ENCODE measurements at places on chromosomes 4 and X.

DNA sequence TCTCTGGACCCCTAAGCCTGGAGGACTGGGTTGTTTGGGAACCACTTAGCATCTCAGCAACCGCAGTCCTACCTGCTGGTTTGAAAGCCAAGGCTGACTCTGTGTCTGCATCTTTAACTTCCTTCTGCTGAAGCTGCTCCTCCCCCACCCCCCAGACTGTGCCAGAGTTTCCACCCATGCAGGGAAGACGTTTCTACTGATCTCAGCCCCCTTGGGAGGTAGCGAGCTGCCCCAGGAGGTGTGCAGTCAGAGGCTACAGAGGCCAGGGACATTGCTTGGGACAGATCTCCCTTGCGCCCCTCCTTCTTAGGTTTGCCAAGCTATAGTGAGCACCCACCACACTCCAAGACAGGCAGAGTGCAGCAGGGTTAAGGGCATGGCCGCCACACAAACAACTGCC is 4.7 kb upstream of the FATE1 start:
- peaks cover 12% of the 10 kb centered on the region for H3K27me3 ChIP-seq
- no peaks in the 10 kb centered on the region for H3K36me3 ChIP-seq
- no peak overlapping the region for H3K4me3 ChIP-seq
- no peak overlapping the region for H3K27ac ChIP-seq
- H3K4me1 ChIP-seq = no peaks in the 10 kb centered on the region

DNA sequence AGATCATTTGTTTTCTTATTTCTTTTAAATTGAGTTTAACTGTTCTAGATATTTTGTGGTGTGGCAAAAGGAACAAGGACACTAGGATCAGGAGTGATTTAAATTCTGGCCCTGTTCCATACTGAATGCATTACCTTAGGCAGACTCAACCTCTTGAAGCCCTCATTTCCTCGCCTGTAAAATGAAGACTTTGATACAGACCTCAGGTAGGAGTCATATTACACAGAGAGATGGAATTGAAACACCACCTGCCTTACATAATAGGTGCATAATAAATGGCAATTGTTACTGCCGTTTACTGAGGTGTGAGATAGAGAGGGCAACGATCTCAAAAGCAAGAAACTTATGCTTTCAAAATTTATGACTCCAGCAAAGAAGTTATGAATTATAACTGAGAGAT is 28.2 kb upstream of the RASSF6 start:
- no peaks in the 10 kb centered on the region for H3K36me3 ChIP-seq
- no peak for DNase-seq
- no peak overlapping the region for H3K27ac ChIP-seq
- no peaks in the 10 kb centered on the region for H3K27me3 ChIP-seq
- H3K4me1 ChIP-seq = no peaks in the 10 kb centered on the region

- peaks cover 7% of the 10 kb centered on the region for H3K4me1 ChIP-seq
- H3K27me3 ChIP-seq = no peaks in the 10 kb centered on the region
- DNase-seq = peak; percentile 70
- H3K4me3 ChIP-seq = peak overlapping the region; percentile 55
- peaks cover 23% of the 10 kb centered on the region for H3K36me3 ChIP-seq
Observed at GRCh38 chr4:153345012-153345981, 809 bp downstream of the MND1 start.

- peaks cover 2% of the 10 kb centered on the region for H3K4me1 ChIP-seq
- DNase-seq = no peak
- no peak overlapping the region for H3K27ac ChIP-seq
- peaks cover 17% of the 10 kb centered on the region for H3K36me3 ChIP-seq
- no peak overlapping the region for H3K4me3 ChIP-seq
Observed at GRCh38 chr4:2043396-2044118, 15.6 kb upstream of the NAT8L start.

DNA sequence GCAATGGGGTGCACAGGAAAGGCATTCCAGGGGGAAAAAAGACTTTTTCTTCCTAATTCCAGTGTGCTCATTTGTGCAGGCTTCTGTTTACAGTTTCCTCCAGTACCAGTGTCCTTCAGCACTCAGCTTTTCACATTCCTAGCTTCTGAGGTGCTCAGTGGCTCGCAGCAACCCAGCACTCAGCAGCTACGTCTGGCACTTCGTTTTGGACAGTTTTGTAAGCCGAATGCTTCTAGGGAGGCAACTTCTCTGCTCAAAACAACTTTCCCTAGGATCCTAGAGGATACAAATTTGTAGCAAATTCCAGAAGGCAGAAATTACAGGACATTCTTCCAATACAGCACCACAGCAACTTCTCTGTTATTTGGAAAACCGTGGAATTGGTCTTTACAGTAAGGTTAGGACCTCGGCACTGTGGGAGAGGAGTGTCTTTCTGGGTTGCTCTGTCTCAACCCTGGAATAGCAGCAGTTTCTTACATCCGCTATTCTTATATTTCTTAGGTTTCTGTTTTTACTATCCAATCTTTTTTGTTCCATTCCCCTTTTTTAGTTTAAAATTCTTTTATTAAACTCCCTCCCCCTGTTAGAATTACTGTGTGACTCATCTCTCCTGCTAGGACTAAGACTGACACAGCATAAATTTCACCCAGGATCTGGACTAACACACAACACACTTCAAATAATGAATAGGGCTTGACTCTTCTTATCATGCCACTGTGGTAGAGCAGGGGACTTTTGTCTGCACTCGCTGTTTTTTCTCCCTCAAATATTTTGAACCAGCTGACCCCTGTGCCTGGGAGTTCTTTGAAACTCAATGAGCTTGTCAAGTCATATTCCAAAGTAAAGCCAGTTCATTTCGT is 1314.7 kb downstream of the FSTL5 start:
- H3K4me3 ChIP-seq = no peak overlapping the region
- H3K36me3 ChIP-seq = no peaks in the 10 kb centered on the region
- DNase-seq = no peak

GRCh38 chr4:41050880-41051775 is 163.2 kb downstream of the APBB2 start:
- DNase-seq = no peak
- no peak overlapping the region for H3K27ac ChIP-seq
- H3K36me3 ChIP-seq = no peaks in the 10 kb centered on the region
- H3K4me3 ChIP-seq = no peak overlapping the region
- H3K27me3 ChIP-seq = no peaks in the 10 kb centered on the region

DNA sequence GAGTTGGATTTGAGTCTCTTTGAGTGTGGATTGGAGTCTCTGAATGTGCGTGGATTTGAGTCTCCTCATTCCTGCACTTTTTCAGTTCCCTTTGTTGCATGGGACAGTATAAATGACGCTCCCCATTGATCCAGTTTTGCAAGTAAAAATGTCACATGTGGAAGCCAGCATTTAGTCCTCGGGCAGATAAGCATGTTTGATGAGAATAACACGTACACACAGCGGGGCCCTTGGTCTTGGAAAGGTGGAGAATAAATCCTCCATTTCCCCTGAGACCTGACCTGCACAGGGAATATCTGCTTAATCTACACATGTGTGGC is 8.1 kb downstream of the P2RY8 start:
- H3K36me3 ChIP-seq = no peaks in the 10 kb centered on the region
- no peaks in the 10 kb centered on the region for H3K27me3 ChIP-seq
- DNase-seq = no peak
- H3K4me1 ChIP-seq = no peaks in the 10 kb centered on the region
- no peak overlapping the region for H3K27ac ChIP-seq
- H3K4me3 ChIP-seq = no peak overlapping the region

- H3K4me1 ChIP-seq = peaks cover 2% of the 10 kb centered on the region
- H3K27me3 ChIP-seq = no peaks in the 10 kb centered on the region
- H3K27ac ChIP-seq = no peak overlapping the region
- H3K4me3 ChIP-seq = no peak overlapping the region
Observed at GRCh38 chr4:121749225-121749624, 15.7 kb downstream of the SMIM43 start.

- no peaks in the 10 kb centered on the region for H3K27me3 ChIP-seq
- H3K4me1 ChIP-seq = peaks cover 6% of the 10 kb centered on the region
- H3K27ac ChIP-seq = no peak overlapping the region
- H3K36me3 ChIP-seq = no peaks in the 10 kb centered on the region
- H3K4me3 ChIP-seq = no peak overlapping the region
Observed at GRCh38 chr4:13912966-13913365, 285.4 kb upstream of the BOD1L1 start.

GRCh38 chrX:41409006-41409405 is 38.1 kb upstream of the NYX start:
- H3K27me3 ChIP-seq = no peaks in the 10 kb centered on the region
- H3K27ac ChIP-seq = no peak overlapping the region
- H3K4me3 ChIP-seq = no peak overlapping the region
- no peaks in the 10 kb centered on the region for H3K36me3 ChIP-seq
- no peak for DNase-seq
- H3K4me1 ChIP-seq = no peaks in the 10 kb centered on the region

DNA sequence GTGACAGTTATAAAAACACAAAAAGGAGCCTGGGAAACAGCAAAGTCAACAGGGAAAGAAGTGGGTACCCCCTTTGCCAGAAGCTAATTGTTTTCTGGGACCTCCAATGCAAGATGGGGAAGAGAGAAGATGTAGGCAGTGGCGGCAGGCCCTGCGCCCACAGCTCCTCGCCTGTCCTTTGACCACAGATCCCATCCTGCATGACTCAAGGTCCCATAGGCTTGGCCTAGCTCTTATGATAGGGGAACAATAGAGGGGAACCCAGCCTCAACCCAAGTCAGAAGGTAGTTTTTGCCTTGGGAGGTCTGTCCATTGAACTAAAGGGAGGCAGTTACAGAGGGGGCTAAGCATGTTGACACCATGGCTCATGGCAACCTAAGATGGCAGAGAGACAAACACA is 14.2 kb downstream of the ZMYM3 start:
- H3K4me3 ChIP-seq = no peak overlapping the region
- H3K36me3 ChIP-seq = peaks cover 57% of the 10 kb centered on the region
- no peak overlapping the region for H3K27ac ChIP-seq
- no peak for DNase-seq

DNA sequence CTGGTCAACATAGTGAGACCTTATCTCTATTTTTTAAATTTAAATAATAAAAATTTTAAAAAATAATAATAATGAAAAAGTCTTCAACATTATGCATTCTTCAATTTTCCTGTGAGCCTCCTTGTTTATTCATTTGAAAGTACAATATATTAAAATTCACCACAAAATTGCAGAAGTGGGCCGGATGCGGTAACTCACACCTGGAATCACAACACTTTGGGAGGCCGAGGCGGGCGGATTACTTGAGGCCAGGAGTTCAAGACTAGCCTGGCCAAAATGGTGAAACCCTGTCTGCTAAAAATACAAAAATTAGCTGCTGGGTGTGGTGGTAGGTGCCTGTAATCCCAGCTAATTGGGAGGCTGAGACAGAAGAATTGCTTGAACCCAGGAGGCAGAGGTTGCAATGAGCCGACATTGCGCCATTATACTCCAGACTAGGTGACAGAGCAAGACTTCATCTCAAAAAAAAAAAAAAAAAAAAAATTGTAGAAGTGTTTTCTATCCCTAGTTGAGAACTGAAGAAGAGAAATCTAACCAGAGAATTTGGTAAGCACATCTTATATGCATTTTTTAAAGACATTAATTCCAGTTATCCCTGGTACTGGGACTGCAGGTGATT is 56.9 kb downstream of the RBM47 start:
- no peaks in the 10 kb centered on the region for H3K36me3 ChIP-seq
- no peak overlapping the region for H3K4me3 ChIP-seq
- no peak overlapping the region for H3K27ac ChIP-seq
- H3K4me1 ChIP-seq = peaks cover 6% of the 10 kb centered on the region
- no peaks in the 10 kb centered on the region for H3K27me3 ChIP-seq
- no peak for DNase-seq

GRCh38 chrX:123064053-123064452 is 120.0 kb upstream of the GRIA3 start:
- DNase-seq = no peak
- H3K36me3 ChIP-seq = no peaks in the 10 kb centered on the region
- no peaks in the 10 kb centered on the region for H3K27me3 ChIP-seq
- H3K27ac ChIP-seq = no peak overlapping the region
- no peaks in the 10 kb centered on the region for H3K4me1 ChIP-seq

DNA sequence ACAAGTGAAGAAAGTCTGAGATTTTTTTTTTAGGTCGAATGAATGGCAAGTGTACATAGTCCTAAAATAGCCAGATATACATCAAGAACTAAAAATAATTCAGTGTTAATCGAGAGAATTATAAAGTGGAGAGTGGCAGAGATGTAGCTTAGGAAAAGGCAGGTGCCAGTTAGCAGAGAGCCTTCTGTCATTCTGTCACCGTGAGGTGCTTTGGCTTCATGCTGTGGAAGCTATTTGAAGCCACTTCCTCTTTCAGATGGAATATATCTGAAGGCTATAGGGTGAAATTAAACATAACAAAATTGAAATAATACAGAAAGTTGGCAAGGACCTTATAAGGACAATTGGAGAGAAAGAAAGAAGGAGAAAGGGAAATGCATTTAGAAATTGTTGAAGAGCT is 756.3 kb downstream of the CCSER1 start:
- no peaks in the 10 kb centered on the region for H3K27me3 ChIP-seq
- H3K27ac ChIP-seq = no peak overlapping the region
- no peak overlapping the region for H3K4me3 ChIP-seq
- DNase-seq = no peak
- H3K36me3 ChIP-seq = no peaks in the 10 kb centered on the region

GRCh38 chrX:68922013-68922412 is 93.2 kb downstream of the EFNB1 start:
- peaks cover 9% of the 10 kb centered on the region for H3K4me1 ChIP-seq
- no peak for DNase-seq
- no peak overlapping the region for H3K27ac ChIP-seq
- H3K4me3 ChIP-seq = no peak overlapping the region

DNA sequence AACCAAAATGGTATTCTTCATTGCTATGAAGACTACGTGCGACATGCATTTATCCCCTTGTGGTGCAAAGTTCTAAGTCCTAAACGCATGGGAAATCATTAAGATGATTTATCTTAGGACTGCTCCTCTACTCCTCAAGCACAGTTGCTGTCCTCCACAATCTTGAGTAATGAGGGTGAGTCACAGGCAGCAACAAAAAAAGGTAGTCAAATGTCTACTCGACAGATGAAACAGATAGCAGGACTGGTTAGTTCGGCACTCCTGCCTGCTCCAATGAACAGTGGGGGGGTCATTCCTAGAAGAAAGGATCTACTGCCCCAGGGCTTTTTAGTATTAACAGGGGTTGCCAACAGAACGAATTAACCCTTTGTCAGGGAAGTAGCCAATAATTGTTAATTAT is 233.7 kb upstream of the FGF13 start:
- no peak overlapping the region for H3K4me3 ChIP-seq
- DNase-seq = no peak
- no peaks in the 10 kb centered on the region for H3K4me1 ChIP-seq
- H3K36me3 ChIP-seq = no peaks in the 10 kb centered on the region
- H3K27ac ChIP-seq = no peak overlapping the region

All from neuronal stem cell (in vitro differentiated cells).